GDM1 (cell line): ENCODE measurements at places on chromosomes 16 and 17.

GRCh38 chr17:33459078-33459940 is 166.2 kb upstream of the ASIC2 start:
- no peak for DNase-seq

DNA sequence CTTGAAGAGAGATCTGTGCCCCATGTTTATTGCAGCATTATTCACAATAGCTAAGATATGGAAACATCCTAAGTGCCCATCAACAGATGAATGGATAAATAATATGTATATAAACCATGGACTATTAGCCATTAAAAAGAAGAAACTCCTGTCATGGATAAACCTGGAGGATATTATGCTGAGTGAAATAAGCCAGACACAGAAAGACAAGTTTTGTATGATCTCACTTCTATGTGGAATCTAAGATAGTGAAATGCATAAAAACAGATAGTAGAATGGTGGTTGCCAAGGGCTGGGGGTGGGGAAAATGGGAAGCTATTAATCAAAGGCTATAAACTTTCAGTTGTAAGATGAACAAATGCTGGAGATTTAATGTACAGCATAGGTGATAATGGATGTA is 19.9 kb upstream of the HEATR6 start:
- no peak for DNase-seq

- DNase-seq: peak; percentile 81
These were observed 2.0 kb upstream of the CD300H start for GRCh38 chr17:74569020-74570003.

- no peak for DNase-seq
These were observed 114.1 kb downstream of the ADCY9 start for GRCh38 chr16:4002121-4002520.

- DNase-seq: no peak
These were observed 166.3 kb downstream of the MSI2 start for GRCh38 chr17:57422574-57423164.
